ENCODE measurements at places on chromosomes 3 and 15. TPM values are rescaled to one million over a fixed set of nuclear protein-coding genes. Genes with fewer than 3 reads are reported as not detected.

GRCh38 chr15:39132070-39132469 lies 448.8 kb upstream of the THBS1 start:
- DNase-seq: no peak

MORC1 gene
- 0.45 TPM for polyA plus RNA-seq

- DNase-seq: no peak
These were observed 11.0 kb downstream of the POMGNT2 start for GRCh38 chr3:43094851-43095250.

DNA sequence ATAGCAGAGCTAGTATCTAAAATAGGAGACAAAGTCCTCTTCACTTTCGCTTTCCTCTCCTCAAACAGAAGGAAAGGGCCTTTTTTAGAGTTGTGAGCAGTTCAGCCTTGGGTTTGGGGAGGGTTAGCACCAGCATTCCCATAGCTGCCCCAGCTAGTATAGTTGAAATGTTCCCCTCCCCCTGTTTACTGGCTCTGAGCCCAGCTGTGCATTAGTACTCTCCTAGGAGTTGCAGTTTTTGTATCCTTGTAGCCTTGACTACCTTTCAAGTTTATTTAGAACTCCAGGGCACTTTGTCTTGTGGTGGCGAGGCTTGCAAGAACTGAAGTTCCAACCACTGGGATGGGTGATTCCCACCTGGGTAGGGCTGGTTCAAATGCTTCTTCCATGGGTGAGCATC lies 245.1 kb upstream of the NAALADL2 start:
- no peak for DNase-seq

PPP1R14D gene
- 0.50 TPM for polyA plus RNA-seq
